ENCODE measurements at places on chromosomes 6 and 20.

- peak; percentile 70 for DNase-seq
These were observed 38.0 kb downstream of the SLC9A8 start for GRCh38 chr20:49850463-49851230.

DNA sequence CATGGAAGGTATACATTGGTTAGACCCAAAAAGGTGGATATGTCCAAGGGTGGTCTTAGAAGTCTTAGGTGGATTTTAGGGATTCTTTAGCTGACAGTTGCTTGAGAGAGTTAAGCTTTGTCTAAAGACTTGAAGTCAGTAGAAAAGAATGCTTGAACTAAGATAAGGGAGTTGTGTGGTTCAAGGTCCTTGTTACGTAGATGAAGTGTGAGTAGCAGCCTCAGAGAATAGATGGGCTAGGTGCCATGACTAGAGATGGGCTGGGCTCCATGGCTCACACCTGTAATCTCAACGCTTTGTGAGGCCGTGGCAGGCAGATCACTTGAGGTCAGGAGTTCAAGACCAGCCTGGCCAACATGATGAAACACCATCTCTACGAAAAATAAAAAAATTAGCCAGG is 1.7 kb downstream of the SHLD1 start:
- DNase-seq, result no peak

- DNase-seq, result no peak
These were observed 167.3 kb downstream of the ARHGAP18 start for GRCh38 chr6:129542705-129543104.

DNA sequence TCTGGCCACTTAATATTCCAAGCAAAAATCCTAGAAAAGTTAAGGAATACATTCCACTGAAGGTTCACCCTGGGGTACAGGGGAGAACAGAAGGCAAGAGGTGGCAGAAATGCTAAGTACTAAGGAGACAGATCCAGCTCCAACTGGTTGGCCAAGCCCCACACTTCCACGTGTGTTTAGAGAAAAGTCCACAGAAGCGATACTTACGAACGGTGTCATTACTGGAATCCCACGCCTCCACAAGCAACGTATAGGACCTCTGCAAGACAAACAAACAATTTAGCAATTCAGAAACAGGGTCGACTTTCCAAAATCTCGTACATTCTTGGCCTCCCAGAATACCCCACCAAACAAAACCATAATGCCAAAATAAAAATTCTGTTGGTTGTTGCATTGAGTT is 10.0 kb downstream of the JAG1 start:
- no peak for DNase-seq

GRCh38 chr20:33337119-33337518 is 54.1 kb downstream of the BPIFB1 start:
- no peak for DNase-seq
